ENCODE measurements at places on chromosomes 4 and X.

- DNase-seq: no peak
Observed at GRCh38 chr4:91936311-91936710, 367.5 kb upstream of the GRID2 start.

DNA sequence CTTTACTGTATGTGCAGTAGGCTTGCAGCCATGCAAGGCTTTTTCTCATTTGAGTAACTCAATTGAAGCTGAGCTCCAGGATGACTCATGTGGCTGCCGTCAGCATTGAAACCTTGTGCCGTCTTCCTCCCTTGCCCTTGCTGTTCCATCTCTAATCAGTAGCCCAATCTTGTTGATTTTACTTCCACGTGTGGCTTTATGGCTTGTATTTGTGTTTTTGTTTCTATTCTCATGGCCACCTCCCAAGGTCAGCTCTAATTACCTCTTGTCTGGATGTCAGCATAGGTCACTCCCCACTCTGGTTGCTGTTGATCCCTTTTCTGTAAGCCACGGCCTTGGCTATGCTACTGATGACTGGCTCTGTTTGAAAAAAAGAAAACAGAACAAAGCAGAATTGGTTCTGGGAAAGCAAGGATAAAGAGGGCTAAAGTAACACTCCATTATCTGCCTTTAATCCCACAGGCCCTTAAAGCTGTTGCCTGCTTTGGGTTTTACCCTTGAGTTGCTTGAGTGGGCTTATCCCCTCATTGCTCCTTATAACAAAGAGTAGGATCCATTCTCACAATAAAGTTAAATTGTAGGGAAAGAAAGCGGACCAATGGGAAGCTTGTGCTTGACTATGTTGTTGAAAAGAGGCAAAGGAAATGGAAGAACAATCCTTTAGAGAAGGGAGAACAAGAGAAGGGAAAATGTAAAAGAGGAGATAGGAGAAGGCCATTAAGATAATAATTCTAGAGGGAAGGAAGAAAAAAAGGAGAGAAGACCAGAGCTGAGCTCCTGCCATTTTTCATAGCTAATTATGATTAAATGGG is 173.9 kb upstream of the PGRMC2 start:
- DNase-seq: no peak

DNA sequence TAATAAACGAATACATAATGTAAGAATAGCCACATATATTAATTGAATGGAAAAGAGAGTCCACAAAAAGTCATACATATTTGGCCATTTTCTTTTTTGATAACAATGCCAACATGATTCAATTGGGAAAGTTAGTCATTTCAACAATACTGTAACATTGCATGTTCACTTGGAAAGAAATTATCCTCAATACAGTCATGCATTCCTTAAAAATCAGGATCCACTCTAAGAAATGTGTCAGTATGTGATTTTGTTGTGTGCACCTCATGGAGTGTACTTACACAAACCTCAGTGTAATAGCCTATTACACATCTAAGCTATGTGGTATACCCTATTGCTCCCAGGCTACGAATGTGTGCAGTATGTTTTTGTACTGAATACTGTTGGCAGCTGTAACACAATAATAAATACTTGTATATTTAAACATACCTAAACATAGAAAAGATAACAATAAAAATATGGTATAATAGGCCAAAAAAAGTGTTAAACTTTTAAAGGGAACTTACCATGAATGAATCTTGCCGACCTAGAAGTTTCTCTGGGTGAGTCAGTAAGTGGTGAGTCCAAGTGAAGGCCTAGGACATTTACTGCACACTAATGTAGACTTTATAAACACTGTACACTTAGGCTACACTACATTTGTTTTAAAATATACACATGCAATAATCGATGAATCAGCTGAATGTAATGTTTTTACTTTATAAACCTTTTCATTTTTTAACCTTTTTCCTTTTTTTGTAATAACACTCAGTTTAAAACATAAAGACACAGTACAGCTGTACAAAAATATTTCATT is 806.8 kb downstream of the PCDH18 start:
- no peak for DNase-seq

DNA sequence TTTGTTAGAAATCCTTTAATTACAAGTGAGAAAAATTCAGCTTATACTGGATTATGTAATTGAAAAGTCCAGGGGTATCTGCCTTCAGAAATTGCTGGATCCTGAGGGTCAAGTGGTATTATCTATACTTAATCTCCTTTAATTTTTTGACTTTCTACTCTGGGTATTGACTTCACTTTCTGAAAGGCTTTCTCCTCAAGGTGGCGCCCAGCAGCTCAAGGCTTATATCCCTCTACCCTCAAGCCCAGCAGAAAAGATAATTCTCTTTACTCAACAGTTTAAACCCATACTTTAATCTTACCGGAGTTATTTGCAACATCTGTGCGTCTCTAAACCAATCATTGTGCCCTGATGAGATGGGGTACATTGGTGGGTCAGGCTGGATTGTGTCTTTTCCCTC is 129.5 kb downstream of the LARP7 start:
- no peak for DNase-seq

- DNase-seq: no peak
Observed at GRCh38 chrX:1914606-1915365, 299.9 kb downstream of the ASMT start.

- DNase-seq: no peak
Observed at GRCh38 chr4:145720656-145721055, 40.7 kb downstream of the C4orf51 start.

GRCh38 chr4:148800940-148801339 is 358.7 kb upstream of the NR3C2 start:
- no peak for DNase-seq

DNA sequence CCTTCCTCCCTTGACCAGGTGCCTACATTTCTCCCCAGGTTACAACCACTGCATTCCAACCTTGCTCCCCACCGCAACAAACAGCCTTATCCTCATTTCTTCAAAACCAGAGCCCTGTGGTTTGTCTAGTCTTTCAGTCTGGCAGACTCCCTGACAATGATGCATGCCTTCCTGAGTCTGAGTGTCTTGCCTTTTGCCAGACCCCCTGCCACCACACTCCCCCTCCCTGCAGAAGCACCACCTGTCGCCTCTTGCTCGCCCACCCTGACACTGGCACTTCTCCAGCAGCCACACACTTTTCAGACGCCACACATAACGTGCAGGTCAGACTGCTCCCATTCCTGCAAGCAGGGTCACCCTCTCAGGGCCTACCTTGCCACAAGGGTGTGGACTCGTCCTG is 349.2 kb upstream of the NOCT start:
- no peak for DNase-seq

All from CD4-positive, alpha-beta T cell treated with Interleukin-15 for 1 hour (primary cell).